Dermis blood vessel endothelial cell (primary cell): ENCODE measurements at places on chromosomes 7 and 10. TPM values are rescaled to one million over a fixed set of nuclear protein-coding genes. Genes with fewer than 3 reads are reported as not detected.

CCL24 gene
- total RNA-seq, result not detected in 2 replicates

CC2D2B gene
- total RNA-seq, result 0.88 and 1.2 TPM in 2 replicates

HK1 gene
- 110 and 142 TPM in 2 replicates for total RNA-seq

HSPA12A gene
- 0.56 and 0.68 TPM in 2 replicates for total RNA-seq

MAGI2 gene
- total RNA-seq, result 1.8 and 2.4 TPM in 2 replicates

LGI1 gene
- total RNA-seq, result not detected in 2 replicates

NPFFR1 gene
- total RNA-seq, result not detected in 2 replicates

ASB10 gene
- total RNA-seq, result not detected in 2 replicates

CPVL gene
- 0.93 and 5.6 TPM in 2 replicates for total RNA-seq

NAT16 gene
- total RNA-seq, result not detected in 2 replicates

PLXDC2 gene
- total RNA-seq, result 2.7 and 5.5 TPM in 2 replicates

NPVF gene
- total RNA-seq, result not detected in 2 replicates

KCND2 gene
- 0.14 and 0.17 TPM in 2 replicates for total RNA-seq

DKK1 gene
- 18.6 and 19.6 TPM in 2 replicates for total RNA-seq

SYT15B gene
- 0.51 and 1.2 TPM in 2 replicates for total RNA-seq

PGAM1 gene
- 218 and 349 TPM in 2 replicates for total RNA-seq

CNNM1 gene
- total RNA-seq, result not detected in 2 replicates

IGF2BP3 gene
- total RNA-seq, result 13.4 and 41.5 TPM in 2 replicates

EVX1 gene
- not detected in 2 replicates for total RNA-seq

DENND2A gene
- 0.14 and 1.0 TPM in 2 replicates for total RNA-seq

TMEM196 gene
- not detected in 2 replicates for total RNA-seq

PDK4 gene
- total RNA-seq, result 88.9 and 105 TPM in 2 replicates

HOGA1 gene
- 0.85 and 0.88 TPM in 2 replicates for total RNA-seq

NUPR2 gene
- total RNA-seq, result not detected in 2 replicates

CCZ1B gene
- 55.8 and 57.0 TPM in 2 replicates for total RNA-seq

GIMAP1 gene
- 28.2 and 31.1 TPM in 2 replicates for total RNA-seq

GRM3 gene
- total RNA-seq, result not detected in 2 replicates
